ENCODE measurements at places on chromosomes 12 and 14.

DNA sequence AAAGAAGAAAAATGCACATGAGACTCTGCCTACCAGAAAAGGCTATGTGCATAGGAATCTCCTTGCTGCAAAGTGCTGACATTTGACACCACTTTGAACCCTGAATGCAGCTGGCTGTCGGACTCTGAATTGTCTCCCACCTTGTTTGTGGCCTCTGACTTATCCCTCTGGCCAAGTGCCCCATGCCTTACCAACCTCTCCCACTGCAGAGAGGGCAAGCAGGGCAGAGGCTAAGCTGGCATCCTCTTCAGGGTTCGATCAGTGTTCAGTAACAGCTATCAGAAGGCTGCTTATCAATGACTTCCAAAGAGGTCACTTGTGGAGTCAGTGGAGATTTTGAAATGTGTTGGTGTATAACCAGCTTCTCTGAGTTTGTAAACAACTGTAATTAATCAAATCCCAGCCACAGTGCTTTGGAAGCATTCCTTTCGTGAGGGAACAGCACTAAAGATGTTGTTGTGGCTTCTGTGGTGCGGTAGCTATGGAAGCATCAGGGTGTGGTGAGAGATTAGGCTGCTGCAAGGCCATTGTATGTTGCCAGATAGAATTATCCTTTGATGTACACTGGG is 22.6 kb upstream of the BMP4 start:
- DNase-seq: no peak

- no peak for DNase-seq
Measured at GRCh38 chr12:84910549-84911241, 1.9 kb downstream of the SLC6A15 start.

DNA sequence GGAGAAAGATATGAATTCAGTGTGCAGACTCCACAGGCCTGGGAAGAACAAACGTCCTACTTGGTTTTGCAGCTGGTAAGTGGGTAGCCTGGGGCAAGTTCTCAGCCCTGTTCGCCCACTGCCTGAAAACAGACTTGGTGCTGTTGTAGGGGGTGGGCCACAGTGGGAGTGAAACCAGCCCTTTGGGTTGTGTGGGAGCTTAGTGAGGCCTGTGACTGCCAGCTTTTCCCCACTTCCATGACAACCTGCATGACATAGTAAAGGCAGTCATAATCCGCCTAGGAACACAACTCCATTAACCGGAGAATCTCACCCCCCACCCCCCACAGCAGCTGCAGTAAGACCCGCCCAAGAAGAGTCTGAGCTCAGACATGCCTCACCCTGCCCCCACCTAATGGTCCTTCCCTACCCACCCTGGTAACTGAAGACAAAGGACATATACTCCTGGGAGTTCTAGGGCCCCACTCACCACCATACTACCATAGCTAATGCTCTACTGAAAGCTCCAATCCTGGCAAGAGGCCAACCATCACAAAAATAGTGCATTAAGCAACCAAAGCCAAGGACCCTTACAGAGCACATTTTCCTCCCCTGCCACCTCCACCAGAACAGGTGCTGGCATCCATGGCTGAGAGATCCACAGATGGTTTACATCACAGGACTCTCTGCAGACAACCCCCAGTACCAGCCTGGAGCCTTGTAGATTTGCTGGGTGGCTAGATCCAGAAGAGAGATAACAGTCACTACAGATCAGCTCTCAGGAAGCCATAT is 39.8 kb upstream of the LMNTD1 start:
- DNase-seq: no peak

GRCh38 chr14:35155962-35156361 is 33.6 kb downstream of the PRORP start:
- DNase-seq: peak; percentile 17

- DNase-seq: no peak
Measured at GRCh38 chr12:40551466-40551865, 140.8 kb upstream of the CNTN1 start.

DNA sequence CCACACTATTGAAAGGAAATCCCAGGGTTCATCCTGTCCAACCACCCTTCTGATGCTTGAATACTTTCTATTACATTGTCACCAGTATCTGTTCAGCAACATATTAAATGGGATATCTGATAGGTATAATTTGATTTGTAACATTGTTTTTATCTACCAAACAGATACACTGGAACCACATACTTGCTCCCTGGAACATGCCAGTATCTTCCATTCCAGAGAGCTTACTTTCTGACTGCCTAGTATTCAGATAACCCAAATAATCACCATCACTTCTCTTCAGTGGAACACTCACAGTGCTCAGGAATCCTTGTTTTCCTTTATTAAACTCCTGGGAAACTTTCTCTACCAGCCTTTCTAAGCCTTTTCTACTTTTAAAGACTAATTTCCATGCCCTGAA is 19.3 kb downstream of the LRP6 start:
- DNase-seq: no peak

DNA sequence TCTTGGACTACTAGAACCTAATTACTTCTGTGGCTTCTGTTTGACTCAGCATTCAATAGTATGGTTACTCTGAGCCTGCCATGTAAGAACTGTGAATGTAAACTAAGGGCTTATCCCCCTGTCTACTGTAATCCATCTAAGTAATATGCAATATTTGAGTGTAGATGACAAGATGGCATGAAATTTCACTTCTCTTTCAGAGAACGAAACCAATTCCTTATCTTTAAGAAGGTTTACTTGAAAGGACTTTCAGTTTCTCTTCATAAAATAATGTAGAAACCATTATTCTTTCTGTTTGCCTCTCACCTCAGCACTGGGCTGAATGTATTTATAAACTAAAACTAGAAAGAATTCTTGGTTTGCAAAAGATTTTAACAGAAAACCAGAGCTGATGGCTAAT is 60.4 kb upstream of the ARID2 start:
- no peak for DNase-seq

DNA sequence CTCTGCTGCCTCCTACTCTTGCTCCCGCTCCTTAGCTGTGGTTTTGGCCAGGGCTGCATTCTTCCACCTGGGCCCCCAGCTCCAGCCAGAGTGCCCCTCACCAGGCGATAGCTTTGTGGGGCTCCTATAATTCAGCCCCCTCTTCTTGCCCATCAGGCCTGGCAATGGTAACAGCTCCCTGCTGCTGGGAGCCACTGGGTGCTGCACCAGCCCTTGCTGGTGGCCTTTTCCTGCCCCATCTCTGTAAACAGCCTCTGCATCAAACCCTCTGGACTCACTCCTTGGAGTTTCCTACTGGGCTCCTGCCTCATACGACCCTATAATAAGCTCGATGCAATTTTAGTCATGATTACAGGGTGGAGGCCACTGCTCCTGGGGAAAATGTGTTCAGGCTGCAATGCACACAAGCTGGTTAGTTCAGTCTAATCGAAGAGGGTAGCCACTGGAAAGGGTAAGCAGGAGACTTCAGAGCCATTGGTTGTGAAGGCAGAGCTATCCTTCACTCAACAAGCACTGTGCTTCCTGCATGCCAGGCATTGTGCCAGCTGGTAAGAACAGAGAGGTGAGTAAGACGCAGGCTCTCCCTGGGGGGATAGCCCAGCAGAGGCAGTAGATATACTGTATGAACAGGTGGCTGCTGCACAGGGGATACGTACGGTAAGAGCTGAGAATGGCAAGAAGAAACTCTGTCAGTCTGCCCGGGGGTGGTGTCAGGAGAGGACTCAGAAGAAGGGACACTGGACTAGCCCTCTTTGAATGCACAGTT is 24.7 kb downstream of the CLMN start:
- no peak for DNase-seq

DNA sequence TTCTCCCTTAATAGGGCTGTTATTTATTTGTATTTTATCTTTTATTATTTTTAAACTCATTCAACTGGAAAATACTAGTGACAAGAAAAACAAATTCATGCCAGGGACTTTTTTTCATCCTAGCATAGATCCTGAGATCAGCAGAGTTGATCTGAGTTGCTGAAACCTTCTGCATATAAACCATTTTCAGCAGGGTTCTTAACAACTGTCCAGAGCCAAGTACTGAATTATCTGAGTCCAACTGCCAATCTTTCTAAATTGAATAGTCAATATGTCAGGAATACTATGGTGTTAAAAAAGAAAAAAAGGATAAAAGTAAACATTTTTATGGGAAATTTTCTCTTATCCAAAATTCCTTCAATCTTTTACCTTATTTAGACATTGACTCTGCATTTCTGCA is 28.6 kb downstream of the CDC42BPB start:
- no peak for DNase-seq

Data from GM12892 (cell line).